ENCODE measurements at places on chromosomes 1 and 21. TPM values are rescaled to one million over a fixed set of nuclear protein-coding genes. Genes with fewer than 3 reads are reported as not detected.
A peak's percentile ranks its signal among the peaks of the same experiment; 100 is the strongest.

C1orf141 gene
- not detected for polyA plus RNA-seq

GRCh38 chr1:3359351-3359750 is 95.1 kb upstream of the ARHGEF16 start:
- DNase-seq: no peak

GRCh38 chr1:195185321-195185720 is 1422.9 kb downstream of the KCNT2 start:
- DNase-seq: no peak

DNA sequence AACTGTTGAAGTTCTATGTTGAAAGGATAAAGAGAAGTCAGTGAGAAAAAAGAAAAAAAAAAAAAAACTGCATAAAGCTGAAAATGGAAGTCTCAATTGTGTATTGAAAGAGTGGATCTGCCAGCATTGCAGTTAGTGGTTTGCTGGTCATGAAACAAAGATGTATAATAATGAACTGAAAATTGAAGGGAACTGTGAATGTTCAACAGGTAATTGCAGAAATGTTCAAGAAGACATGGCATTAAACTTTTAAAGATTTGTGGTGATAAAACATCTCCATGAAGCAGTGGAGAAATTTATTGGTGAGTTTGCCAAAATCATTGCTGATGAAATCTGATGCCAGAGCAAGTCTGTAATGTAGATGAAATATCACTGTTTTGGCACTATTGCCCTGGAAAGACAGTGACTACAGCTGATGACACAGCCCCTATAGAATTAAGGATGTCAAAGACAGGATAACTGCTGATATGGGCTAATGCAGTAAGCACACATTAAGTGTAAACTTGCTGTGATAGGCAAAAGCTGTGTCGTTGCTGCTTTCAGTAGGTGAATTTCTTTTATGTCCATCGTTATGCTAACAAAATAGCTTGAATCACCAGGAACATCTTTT is 71.0 kb downstream of the RD3 start:
- no peak for DNase-seq

DNA sequence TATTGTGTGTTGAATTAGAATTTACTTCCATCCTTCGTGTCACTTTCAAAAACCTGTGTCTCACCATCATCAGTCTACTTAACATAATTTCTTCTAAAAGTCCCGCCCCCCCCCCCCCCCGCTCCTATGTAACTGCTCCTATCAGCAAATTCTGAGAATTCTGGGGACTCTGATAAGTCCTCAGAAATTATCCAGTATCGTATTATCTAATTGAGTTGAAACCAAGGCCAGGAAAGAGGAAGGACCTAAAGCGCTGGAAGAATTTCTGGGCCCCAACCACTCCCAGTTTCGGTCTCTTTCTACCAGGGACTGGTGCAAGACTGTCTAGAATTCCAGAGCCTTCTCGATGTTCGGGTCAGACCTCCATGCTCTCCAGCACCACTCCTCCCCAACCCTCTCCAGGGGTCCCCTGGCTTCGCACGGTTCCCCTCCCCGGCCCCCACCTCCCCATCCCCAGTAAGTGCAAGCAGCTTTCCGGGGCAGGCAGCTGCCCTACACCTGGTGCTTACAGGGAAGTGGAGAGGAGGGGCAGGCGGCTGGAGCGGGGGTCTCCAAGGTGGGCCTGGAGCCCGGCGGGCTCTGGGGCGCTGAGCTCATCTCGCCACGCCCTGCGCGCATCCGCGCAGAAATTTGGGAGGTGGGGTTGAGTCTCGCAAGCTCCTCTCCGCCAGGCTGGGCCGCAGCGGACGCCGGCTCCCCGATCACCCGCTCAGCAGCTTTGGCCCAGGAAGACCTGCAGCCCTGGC is 16.0 kb upstream of the ZNF496 start:
- no peak for DNase-seq

- peak; percentile 72 for DNase-seq
Observed at GRCh38 chr21:33848249-33848953, 67.2 kb downstream of the ATP5PO start.

DNA sequence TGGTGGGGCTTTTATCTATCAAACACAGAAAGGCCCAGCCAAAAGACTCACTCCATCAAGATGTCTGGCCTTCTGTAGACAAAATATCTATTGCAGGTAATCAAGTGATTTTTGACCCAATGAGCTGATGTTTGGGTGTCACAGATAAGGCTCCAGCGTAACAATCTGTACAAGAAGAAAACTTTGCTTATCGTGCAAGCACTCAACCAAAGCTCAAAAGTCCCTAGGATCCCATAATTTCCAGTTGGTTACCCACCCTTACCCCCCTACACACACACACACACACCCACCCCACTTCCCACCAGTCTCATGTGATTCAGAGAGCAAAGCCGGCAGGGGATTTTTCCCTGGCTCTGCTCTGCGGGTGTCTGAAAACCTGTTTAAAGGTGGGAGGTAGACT is 5.8 kb downstream of the ITPKB start:
- no peak for DNase-seq

DNA sequence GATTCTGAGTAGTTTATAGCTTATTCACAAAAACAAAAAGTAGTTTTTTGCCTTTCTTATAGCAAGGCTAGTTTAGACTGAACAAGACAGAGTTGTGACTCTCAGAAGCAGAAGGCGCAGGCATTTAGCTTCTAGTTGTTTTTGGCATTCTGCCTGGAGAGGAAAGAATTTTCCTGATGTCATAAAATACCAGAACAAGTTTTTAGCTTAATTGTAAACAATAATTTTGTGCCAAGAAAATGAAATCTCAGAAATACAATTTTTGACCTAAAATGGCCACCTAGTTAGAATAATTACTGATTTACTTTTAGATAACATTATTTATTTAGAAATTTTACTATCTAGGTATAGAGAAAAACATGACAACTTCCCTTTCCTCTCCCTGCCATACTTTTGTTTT is 1.0 kb downstream of the DNAJB4 start:
- DNase-seq: peak; percentile 90

Data from renal pelvis (tissue), 12 donors.